ENCODE measurements at places on chromosomes 7 and 10.

GRCh38 chr7:128174386-128174785, 66.7 kb upstream of the LEP start:
- DNase-seq, result no peak

GRCh38 chr7:6482743-6483119, 35.0 kb upstream of the DAGLB start:
- DNase-seq, result no peak

- DNase-seq, result no peak
Observed at GRCh38 chr10:42988517-42989395, 88.1 kb upstream of the RET start.

DNA sequence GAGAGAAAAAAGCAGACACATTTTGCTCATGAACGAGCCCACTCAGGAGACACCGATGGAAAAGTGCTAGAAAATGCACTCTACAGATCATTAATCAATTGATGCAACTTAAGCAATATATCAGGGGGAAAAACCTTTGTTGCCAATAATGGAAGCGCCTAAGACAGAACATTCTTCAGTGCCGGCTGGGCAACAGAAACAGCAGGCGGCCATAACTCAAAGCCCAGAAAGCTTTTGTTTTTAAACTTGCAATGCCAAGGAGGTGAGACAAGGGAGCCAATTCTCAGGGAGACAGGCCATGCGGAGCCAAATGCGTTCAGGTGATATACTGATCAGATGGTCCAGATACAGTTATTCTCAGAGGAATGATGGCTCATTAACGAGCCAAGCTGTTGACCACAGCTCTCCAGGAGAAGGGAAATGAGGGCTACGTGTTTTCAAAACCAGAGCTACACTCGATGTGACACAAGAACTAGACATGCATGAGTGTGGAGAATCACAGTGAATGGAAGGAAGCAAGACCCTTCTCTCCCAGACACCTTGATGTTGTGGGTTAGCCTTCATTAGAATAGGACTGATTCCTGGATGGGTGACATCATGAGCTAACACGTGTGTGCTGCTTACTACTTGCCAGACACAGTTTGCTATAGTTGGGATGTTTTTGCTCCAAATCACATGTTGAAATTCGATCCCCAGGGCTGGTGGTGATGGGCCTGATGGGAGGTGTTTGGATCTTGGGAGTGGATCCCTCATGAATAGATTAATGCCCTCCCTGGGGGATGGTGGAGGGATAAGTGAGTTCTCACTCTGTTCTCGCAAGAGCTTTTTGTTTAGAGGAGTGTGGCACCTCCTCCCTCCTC, 79.1 kb upstream of the KCNMA1 start:
- no peak for DNase-seq

DNA sequence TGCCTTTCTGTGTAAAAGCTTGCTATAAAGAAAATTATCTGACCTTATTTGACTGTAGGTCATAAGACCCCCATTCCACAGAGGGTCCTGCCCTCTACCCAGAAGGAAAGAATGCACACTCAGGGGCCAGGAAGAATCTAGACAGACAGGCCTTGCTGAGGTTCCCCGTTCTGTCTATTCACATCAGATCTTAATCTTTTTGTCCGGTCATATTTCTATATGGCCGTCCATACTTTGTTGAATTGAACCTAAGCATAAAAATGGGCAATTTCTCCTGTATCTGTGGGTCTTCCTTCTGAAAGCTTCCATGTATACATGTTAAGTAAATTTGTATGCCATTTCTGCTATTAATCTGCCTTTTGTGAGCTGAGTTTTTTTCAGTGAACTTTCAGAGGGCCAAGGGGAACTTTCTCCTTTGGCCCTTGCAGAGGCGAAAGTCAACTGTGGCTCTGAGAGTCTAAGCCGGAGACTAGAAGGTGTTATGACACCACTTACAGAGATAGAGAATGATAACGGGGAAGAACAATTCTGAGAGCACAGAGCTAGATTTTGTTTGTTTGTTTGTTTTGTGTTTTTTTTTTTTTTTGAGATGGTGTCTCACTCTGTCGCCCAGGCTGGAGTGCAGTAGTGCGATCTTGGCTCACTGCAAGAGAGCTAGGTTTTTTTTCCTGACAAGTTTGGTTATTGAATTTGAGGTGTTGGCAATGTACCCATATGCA, 11.6 kb upstream of the PRKAR2B start:
- DNase-seq, result no peak

DNA sequence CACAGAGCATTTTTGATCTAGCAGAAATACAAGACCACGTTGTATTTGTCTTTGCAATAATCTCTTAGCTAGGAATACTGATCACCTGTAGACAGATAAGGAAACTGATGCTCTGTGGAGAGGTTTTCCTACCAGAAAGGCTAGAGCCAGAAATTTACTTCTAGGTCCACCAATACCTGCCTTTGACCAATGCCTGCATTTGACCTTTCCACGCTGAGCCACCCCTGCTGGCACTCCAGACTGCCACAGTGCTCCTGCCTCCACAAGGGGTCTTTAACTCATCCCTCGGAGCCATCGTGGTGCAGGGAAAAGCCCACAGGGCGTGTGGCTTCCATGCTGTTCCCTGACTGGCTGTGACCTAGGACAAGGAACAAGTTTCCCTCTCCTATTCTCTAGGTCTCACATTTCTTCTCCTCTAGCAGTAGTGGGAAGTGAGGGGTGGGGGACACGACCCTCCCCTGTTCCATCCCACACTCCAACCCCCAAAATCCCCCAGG, 1.5 kb upstream of the ELN start:
- no peak for DNase-seq

GRCh38 chr7:145497911-145498525, 618.6 kb upstream of the CNTNAP2 start:
- DNase-seq, result no peak

DNA sequence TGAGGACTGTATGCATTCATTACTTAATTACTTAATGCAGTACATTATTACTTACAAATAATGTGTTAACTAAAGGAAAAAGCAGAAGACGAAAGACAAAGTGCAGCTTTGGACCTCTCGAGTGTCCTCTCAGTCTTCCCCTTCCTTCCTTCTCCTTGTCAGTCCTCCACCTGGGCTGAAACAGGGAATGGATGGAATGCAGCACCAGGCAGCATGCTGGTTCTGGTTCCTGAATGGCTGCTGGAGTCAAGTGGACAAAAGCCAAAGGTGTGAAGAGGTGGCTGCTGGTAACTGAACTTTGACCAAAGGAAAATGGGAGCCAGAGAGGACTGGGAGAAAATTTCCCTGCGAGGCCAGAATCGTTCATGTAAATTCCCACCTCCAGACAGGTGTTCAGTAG, 179.5 kb downstream of the GPAM start:
- no peak for DNase-seq

DNA sequence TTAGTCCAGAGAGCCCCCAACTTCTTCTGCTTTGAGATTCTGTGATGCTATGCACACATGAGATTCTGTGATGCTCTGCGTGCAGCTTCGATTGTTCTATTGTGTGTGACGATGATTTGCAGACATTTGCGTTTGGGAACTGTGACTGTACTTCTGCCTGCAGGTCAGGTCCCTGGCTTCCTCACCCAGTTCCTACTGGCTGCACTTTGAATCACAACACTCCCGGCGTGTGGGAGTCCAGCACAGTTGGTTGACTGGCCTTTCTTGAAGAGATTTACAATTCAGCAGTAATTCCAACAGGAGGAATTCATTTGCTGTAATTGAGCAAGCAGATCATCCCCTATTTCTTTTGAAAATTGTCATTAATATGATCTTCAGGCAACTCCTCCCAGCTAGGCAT, 252.2 kb upstream of the YAE1 start:
- DNase-seq, result no peak

DNA sequence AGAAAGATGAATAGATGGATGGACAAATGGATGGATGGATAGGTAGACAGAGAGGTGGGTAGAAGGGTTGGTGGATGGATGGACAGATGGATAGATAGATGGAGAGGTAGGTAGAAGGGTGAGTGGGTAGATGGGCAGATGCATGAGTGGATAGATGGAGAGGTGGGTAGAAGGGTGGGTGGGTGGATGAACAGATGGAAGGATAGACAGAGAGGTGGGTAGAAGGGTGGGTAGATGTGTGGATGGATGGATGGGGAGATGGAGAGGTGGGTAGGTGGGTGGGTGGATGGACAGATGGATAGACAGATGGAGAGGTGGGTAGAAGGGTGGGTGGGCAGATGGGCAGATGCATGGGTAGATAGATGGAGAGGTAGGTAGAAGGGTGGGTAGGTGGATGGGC, 10.9 kb upstream of the ASB10 start:
- no peak for DNase-seq

DNA sequence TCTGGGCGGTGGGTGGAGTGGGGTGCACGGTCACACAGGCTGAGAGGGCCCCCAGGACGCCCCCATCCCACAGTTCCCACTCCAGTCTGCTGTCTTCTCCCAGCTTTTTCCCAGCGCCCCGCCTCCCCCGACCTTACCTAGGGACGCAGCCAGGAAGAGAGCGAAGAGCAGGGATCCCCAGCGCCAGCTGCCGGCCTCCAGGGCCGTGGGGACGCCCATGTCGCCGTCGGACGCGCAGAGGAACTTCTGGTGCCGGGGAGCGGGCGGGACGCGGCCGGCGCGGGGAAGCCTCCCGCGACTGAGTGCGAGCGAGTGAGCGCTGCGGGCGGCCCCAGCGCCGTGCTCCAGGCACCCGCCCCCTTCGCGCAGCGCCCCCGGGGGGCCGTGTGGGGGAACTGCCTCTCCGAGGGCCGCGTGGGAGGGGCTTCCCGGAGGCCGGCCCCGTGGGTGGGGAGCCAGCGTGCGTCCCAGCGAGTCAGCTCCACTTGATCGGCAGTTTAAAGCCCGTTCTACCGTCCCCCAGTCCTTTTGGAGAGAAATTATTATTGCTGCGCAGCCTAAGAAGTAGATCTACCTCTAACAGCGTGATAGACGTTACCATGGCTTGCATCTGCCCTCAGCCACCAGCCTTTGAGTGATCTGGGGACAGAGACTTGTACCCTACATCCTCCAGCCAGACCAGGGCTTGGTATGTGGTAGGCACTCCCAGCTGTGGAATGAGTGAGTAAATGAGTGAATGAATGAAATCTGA, at the start of gene VSIR:
Gene VSIR, minus strand, starts transcription at position 300 of the 751 bp plus-strand sequence. Its CDS starts 81 bp downstream, at position 219.
- peak; percentile 82 for DNase-seq

DNA sequence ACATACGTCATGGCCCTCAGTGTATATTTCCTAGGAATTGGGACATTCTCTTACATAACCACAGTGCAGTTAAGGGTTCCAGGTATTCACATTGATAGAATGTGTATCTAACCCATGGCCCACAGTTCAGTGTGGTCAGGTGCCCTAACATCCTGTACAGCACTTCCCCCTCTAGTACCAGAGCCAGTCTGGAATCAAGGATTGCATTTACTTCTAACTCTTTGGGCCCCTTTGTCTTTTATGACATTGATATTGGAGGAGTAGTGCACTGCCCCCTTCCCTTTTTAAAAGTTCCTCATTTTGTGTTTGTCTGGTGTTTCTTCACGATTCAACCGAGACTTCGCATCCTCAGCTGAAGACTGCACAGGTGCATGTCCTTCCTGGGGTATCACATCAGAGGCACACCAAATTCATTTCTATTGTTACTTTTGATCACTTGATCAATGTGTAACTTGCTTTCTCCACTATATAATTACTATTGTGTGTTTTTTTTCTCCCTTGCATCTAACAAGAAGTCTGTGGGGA, 22.4 kb upstream of the NPFFR1 start:
- no peak for DNase-seq

DNA sequence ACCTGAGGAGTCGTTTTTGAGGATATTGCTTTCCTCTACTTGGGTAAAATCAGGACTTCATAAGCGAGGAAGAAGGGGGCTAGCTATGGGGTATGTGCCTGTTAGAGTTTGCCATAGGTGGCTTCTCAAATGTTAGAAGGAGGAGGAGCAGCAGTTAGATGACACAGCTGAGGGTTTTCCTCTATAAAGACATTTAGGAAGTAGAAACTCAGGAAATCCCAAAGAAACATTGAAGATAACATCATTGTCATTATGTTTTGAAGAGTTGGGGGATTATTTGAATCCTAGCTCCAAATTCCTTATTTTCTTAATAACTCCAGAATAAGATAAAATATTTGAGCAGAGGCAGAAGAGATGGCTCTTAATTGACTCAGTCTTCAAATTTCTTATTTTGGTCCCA, 58.9 kb upstream of the CC2D2B start:
- DNase-seq, result no peak

GRCh38 chr7:96701258-96701657, 8.4 kb downstream of the SEM1 start:
- no peak for DNase-seq

DNA sequence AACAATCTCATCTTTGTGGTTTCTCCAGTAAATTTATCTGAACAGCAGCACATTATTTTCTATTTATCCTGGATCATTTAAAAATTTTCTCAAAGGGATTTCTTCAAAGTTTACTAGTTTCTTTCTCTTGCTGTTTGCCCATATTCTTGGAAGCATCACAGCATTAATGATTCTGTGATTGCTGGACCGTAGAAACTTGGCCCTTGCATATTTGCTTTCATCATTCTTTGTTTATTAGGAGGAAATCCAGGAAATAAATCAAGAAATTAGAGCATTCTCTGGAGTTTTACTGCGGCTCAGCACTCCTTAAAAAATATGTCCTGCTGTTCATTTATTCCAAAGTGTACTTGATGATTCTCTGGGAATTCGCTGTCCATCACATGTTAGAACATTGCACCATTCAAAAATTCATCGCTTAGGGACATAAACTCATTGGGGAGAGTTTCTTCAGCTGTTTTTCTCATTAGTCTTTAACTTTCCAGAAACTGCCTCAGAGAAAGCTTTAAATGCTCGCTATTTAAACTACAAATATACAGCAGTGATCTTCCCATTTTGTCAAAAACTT, 264.0 kb upstream of the CDC14C start:
- DNase-seq, result no peak

GRCh38 chr7:98908585-98908984, 30.3 kb downstream of the TRRAP start:
- no peak for DNase-seq

DNA sequence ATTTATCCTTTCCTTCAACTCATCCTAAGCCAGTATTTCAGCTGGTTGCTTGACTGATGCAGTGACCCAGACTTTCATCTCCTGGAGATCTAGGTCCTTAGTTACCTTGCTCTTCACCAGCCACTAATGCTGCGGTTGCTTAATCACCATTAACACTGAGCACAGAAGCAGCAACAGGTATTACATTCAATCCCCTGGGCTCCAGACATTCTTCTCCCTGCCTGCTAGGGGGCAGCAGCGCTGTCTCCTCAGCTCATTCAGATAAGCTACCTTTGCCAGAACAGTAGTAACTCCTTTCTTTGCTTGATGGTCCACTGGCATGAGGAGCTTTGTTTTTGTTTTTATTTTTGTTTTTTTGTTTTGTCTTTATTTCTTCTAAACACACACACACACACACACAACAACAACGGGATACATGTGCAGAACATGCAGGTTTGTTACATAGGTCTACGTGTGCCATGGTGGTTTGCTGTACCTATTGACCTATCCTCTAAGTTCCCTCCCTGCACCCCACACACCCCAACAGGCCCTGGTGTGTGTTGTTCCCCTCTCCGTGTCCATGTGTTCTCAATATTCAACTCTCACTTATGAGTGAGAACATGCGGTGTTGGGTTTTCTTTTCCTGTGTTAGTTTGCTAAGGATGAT, 1043.2 kb upstream of the C7orf33 start:
- DNase-seq, result peak; percentile 28

DNA sequence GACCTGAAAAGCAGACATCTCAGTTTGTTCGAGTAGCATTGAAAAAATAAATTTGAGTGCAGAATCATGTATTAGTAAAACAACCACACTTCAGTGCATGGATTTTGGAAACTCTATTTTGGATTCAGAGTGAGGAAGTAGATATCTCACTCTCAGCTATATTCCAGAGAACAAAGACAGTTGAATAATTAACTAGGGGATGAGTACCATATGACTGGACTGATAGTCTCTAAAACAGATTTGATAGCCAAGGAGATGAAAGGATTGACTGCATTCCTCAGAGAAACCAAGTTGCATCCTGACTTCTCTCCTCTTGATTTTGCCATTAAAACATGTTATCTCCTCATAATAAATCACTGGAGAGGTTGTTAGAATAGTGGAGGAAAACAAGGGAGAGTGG, 268.4 kb upstream of the SP4 start:
- DNase-seq, result no peak

All from EL (cell line).